ENCODE measurements at places on chromosomes 4 and X.

- no peak for DNase-seq
These were observed 8.2 kb upstream of the TEX11 start for GRCh38 chrX:70916754-70917153.

GRCh38 chr4:151851354-151851753 lies 90.5 kb upstream of the GATB start:
- DNase-seq, result no peak

DNA sequence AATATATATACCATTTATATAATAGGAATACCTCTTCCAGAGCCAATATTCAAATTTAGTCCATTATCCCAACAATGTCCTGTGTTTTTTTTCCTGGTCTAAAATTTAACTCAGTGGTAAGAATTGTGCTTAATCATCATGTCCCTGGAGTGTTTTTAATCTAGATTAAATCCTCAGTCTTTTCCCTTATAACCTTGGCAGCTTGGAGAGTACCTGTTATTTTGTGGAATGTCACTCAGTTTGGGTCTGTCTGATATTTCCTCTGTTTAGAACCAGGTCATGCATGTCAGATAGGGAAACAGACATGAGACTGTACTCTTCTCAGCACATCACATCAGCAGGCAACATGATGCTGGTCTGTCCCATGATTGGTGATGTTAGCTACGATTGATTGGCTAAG lies 96.6 kb downstream of the HPGD start:
- no peak for DNase-seq

GRCh38 chr4:24243641-24244040 lies 340.7 kb downstream of the DHX15 start:
- DNase-seq, result no peak

- DNase-seq, result no peak
These were observed 57.9 kb upstream of the HPSE start for GRCh38 chr4:83392562-83392961.

GRCh38 chr4:181259081-181259709 lies 984.0 kb upstream of the TENM3 start:
- no peak for DNase-seq

GRCh38 chrX:71679575-71680207 lies 12.3 kb downstream of the LOC101059915 start:
- no peak for DNase-seq

GRCh38 chrX:154712781-154713740 lies 37.8 kb downstream of the GAB3 start:
- no peak for DNase-seq

GRCh38 chr4:140448162-140448561 lies 20.7 kb upstream of the CLGN start:
- no peak for DNase-seq

GRCh38 chr4:174690665-174691064 lies 138.4 kb downstream of the GLRA3 start:
- DNase-seq, result no peak

- DNase-seq, result no peak
These were observed 186.7 kb downstream of the PCDH18 start for GRCh38 chr4:137345597-137345996.

GRCh38 chrX:11533199-11533651 lies 132.5 kb downstream of the ARHGAP6 start:
- DNase-seq, result no peak

GRCh38 chrX:123807835-123808416 lies 51.9 kb upstream of the XIAP start:
- no peak for DNase-seq

DNA sequence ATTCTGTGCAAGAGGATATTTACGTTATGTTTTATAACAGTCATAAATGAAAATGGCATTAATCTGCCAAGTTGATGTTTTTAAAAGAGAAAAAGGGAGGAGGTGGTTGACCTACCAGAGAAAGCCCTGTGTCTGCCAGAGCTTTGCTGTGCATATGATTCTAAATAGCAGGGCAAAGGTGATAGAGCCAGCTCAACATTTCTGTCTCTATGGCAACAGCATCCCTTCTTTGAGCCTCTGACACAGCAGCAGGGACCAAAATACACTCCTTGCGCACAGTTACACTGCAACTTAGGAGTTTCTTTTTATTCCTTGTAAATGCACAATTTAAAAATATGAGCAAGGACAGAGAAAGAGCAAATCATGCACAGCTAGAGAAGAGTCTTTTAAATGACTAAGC lies 133.3 kb upstream of the RAI2 start:
- no peak for DNase-seq

GRCh38 chr4:96097040-96097607 lies 257.2 kb downstream of the PDHA2 start:
- no peak for DNase-seq

- DNase-seq, result no peak
These were observed 235.9 kb downstream of the OR13H1 start for GRCh38 chrX:131779741-131780140.

DNA sequence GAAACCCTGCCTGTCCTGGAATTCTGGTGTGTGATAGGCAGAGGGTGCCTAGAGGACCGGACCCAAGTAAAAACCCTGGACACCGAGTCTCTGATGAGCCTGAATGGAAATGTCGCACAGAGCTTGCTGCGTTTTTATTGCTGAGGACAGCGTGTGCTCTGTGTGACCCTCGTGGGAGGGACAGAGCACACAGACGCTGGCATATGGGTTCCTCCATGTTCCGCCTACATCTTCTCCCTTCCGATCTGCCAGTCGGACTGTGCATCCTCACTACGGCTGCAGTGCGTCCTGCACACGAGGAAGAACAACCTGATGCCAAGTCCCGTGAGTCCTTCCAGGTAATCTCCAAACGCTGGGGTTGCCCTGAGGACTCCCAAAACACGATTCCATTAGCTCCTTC lies 68.3 kb downstream of the AFAP1 start:
- no peak for DNase-seq
